ENCODE measurements at places on chromosomes 11 and 22.

DNA sequence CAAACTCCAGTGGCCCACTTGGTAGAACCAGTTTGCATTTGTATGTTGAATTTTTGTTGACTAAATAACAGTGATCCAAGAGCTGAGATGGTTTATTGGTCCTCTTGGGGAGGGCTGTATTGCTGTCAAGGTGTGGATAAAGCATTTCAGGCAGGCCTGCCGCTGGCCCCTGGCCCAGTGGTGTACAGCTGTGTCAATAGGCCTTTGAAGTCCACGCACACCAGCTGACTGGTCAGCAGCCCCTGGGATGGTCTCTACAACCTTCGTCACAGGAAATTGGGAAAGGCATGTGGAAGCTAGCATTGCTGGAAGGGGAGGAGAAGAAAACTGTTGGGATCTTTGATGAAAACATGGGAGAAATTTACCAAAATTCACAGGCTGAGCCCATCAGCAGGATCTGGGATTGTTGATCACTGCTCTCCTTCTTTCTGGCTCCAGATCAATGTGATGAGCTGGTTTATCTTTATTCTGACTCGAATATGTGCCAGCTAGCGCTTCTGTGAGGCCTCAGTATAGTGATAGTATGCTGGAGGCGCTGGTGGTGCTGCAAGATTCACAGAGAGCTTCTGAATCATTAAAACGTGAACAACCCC lies 12.5 kb upstream of the E2F8 start:
- DNase-seq: no peak

GRCh38 chr11:59611570-59612565 lies 3.7 kb downstream of the OSBP start:
- no peak for DNase-seq

DNA sequence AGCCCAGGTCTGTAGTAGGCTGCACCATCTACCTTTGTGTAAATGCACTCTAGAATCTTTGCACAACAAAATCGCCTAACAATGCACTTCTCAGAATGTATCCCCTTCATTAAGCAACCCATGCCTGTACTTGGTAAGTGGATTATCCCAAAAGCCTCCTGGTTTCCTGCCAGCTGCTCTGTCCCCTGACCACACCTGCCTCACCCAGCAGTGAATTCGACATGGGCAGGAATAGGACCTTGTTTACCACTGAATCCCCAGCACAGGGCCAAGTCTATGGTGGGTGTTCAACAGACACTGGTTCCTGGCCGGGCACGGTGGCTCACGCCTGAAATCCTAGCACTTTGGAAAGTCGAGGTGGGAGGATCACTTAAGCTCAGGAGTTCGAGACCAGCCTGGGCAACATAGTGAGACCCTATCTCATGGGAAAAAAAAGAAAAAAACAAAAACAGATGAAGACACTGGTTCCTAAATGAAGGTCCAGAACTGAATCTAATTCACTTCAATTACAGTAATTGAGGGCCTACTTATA lies 5.1 kb upstream of the SYCE3 start:
- DNase-seq: no peak

- DNase-seq: peak; percentile 72
Measured at GRCh38 chr11:45885274-45885920, at the start of gene MAPK8IP1. Gene MAPK8IP1, plus strand, starts transcription at chr11:45885651. Its CDS starts 170 bp downstream, at chr11:45885821.

DNA sequence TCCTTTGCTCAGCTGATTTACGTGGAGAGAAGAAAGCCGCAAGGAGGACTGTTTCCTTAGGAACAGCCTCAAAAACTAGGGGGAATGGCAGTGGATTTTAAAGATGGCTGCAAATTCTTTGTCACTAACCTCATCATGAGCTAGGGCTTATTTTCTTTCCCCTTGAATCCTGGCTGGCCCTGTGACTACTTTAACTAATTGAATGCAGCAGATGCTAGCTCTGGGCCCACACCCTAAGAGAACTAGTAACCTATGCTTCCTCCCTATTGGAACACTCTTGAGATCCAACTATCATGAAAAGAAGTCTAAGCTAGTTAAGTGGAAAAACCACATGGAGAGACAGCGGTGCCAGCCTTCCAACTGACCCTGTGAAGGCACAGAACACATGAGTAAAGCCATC lies 421.3 kb upstream of the NARS2 start:
- no peak for DNase-seq

DNA sequence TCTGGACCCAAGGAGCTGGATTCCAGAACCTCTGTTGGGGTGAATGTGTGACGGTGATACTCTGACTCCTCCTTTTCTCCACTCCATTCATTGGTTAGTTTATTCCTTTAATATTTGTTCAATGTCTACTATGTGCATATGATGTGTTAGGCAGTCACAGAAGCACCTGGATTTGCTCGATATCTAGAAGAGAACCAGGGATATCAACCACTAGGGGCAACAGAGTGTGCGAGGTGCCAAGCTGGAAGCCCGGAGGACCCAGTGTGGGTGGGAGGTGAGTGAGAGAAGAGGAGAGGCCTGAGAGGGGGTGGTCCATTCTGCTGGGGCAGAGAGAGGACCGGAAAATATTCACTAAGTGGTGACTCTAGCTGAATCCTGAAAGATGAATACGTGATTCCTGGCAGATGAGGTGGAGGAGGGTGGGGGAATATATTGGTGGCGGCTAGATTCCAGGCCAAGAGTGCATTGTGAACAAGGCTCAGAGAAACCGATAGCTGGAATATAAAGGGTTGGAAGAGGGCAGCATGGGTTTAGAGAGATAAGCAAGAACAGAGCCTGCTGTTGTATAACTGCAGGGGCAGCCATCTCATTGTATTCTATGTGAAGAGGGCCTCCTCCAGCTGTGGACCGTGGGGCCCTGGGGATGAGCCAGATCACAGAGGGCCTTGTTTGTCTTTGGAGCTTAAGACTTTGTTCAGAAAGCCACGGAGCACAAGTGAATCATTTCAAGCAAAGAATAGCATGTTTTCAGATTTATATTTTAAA lies 6.9 kb upstream of the TIMP3 start:
- no peak for DNase-seq

DNA sequence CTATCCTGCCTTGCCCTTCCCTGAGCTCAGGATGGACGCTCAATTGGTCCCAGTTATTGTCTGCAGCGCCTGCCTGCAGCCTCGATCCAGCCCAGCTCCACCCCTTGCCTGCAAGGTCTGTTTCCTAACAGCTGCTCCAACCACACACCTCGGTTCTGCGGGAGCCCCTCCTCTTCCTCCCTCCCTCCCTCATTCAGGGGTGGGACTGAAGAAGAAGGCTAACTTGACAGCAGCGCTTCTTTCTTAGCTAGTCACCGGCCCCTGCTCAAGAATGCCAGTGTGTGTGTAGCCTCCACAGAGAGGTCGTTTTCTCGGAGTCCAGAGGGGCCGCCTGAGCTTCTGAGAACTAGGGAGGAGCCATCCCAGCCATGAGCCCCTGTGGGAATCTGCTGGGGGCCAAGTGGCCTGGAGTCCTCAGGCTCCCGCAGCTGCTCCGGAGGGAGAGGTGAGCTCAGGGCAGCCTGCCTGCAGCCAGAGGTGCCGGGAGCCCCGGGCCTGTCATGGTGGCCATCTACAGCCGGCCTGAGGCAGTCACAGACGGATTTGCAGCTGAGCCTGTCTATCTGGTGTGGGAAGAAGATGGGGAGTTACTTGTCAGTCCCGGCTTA lies 36.1 kb downstream of the LIMK2 start:
- DNase-seq: peak; percentile 73

GRCh38 chr11:7896009-7896785 lies 34.9 kb downstream of the OR10A6 start:
- no peak for DNase-seq

DNA sequence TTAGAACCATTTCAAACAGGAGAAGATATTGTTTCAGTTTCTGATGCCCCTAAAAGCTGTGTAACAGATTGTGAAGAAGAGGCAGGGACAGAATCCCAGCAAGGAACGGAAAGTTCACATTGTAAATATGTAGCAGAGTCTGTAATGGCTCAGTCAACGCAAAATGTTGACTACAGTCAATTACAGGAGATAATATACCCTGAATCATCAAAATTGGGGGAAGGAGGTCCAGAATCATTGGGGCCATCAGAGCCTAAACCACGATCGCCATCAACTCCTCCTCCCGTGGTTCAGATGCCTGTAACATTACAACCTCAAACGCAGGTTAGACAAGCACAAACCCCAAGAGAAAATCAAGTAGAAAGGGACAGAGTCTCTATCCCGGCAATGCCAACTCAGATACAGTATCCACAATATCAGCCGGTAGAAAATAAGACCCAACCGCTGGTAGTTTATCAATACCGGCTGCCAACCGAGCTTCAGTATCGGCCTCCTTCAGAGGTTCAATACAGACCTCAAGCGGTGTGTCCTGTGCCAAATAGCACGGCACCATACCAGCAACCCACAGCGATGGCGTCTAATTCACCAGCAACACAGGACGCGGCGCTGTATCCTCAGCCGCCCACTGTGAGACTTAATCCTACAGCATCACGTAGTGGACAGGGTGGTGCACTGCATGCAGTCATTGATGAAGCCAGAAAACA lies 40.8 kb downstream of the IGLL1 start:
- DNase-seq: peak; percentile 83

GRCh38 chr11:789943-790342 lies at the start of gene CEND1:
Gene CEND1, minus strand, starts transcription at chr11:790090. Its CDS starts 1,514 bp downstream, at chr11:788576.
- DNase-seq: peak; percentile 15

- DNase-seq: no peak
Measured at GRCh38 chr22:30279046-30279788, 10.1 kb downstream of the CASTOR1 start.

GRCh38 chr11:76654298-76654851 lies 16.2 kb downstream of the LRRC32 start:
- DNase-seq: no peak

- no peak for DNase-seq
Measured at GRCh38 chr11:127098684-127099083, 98.1 kb upstream of the KIRREL3 start.

- no peak for DNase-seq
Measured at GRCh38 chr11:70158201-70158600, 44.9 kb upstream of the FADD start.

DNA sequence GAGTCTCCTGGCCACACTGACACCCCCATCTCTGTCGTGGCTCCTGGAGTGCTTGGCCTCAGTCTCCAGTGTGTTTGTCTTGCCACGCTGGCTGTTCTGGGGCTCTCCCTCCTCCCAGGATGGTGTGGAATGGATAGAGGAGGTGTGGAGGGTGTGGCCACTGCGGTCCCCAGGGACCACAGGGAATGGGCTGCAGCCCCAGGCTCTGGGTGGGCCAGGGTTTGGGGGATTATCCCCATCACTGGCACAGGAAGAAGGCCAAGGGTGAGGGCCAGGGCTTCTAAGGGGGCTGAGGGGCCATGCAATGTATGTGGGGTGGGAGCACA lies 8.1 kb downstream of the GNAZ start:
- no peak for DNase-seq

DNA sequence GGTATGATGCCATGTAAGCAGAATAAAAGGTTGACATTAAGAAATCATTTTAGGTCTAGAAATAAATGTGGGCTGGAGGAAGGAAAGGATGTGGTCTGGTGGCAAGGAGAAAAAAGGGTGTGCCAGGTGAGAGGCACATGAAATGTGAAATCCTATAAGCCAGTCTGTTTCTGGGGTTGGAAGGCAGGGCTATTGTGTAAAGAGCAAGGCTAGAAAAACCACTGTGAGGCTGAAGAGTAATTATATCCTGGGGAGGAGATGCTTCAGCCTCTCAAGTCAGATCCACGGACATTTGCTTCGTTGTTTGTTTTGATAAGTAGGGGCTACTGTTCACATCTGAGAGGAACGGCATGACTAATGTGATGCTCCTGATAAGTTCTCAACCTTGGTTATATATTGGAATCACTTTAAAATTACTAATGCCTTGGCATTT lies 77.5 kb upstream of the CTSC start:
- no peak for DNase-seq

DNA sequence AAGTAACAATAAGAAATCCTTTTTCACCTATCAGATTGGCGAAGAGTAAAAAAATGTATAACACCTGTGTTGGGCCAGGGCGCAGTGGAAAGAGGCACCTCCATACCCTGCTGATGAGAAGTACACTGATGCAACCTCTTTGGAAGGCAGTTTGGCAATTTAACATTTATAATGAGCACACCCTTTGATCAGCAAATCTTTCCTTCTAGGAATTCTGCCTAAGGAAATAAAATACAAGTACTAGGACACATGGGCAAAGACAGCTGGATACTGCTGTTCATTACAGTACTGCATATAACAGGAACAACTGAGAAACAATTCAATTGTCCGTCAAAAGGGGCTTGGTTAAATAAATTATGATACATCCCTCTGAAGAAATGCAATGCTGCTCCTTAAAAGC lies 110.1 kb downstream of the RPL27A start:
- DNase-seq: no peak

DNA sequence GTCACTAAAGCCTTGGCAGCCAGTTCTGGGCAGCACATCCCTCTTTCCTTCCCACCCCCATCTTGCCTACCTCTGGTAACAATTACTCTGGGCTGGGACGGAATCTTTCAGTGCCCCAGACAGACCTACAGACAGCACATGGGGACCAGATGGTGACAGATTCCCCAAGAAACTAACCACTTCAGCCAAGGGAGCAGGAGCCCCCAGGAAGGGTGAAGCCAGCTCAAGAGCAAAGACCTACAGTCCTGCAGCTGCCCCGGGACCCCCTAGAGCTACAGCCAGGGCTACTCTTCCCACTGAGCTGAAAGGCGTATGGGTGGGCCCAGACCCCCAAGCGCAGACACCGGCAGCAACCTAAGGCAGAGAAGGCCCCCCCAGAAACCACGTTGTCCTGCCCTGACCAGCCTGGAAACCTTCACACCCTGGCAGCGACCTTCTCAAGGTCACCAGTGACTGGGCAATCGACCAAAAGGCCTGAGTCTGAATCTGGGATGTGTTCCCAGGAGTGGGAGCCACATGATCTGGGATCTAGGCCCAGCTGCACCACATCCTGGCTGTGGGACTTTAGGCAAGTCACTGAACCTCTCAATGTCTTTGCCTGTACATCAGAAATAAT lies 65.8 kb downstream of the LRRC32 start:
- no peak for DNase-seq

GRCh38 chr11:123653827-123654565 lies 428 bp downstream of the SCN3B start:
- DNase-seq: no peak

DNA sequence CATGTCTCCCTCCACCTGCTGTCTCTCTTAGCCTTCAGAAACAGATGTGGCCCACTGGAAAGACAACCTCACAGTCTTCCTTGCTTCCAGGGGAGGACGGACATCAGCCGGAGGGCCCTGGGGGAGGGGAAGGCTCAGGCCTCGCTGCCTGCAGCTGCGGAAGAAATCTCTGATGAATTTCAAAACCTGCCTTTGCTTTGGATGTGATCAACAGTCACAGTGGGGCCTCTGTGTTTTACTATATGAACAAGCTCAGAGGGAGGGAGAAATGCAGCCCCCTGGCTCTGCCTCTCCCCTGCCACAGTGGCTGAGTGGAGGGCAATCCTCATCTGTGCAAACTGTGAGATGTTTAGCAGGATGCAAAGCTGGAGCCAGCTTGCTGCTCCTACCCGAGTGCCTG lies 282.8 kb downstream of the NTM start:
- no peak for DNase-seq

- no peak for DNase-seq
Measured at GRCh38 chr11:64751136-64751535, 7.2 kb upstream of the RASGRP2 start.

- no peak for DNase-seq
Measured at GRCh38 chr11:115159207-115159606, 345.0 kb downstream of the CADM1 start.

- DNase-seq: no peak
Measured at GRCh38 chr11:18019650-18020049, 6.8 kb upstream of the SERGEF start.

- no peak for DNase-seq
Measured at GRCh38 chr11:108754901-108755625, 90.2 kb downstream of the DDX10 start.

GRCh38 chr22:45738206-45738605 lies 66.6 kb downstream of the ATXN10 start:
- no peak for DNase-seq

Data from CD4-positive, alpha-beta T cell treated with Interferon alpha-2 for 1 hour (primary cell).